Left colon (tissue), 2 donors: ENCODE measurements at places on chromosomes 1 and 21. TPM values are rescaled to one million over a fixed set of nuclear protein-coding genes. Genes with fewer than 3 reads are reported as not detected.
A peak's percentile ranks its signal among the peaks of the same experiment; 100 is the strongest.

DNAJC8 gene
- 45.7 TPM for total RNA-seq

DNA sequence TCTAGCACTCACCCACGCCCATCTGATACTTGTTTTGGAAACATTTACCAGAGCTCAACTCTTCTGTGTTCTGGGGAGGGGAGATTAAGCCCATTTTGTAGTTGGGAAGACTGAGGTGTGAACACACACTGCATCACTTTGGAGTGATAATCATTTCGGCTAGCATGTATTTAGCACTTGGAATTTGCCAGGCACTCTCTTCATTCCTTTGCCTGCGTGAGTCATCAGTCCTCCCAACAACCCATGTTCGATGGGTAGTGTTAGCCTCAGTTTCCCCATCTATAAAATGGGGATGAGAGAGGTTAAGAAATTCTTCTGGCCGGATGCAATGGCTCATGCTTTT lies 182.8 kb upstream of the TMEM51 start:
- no peak for DNase-seq

GRCh38 chr1:92749024-92749634 lies 35.8 kb downstream of the EVI5 start:
- peak; percentile 40 for DNase-seq

DNA sequence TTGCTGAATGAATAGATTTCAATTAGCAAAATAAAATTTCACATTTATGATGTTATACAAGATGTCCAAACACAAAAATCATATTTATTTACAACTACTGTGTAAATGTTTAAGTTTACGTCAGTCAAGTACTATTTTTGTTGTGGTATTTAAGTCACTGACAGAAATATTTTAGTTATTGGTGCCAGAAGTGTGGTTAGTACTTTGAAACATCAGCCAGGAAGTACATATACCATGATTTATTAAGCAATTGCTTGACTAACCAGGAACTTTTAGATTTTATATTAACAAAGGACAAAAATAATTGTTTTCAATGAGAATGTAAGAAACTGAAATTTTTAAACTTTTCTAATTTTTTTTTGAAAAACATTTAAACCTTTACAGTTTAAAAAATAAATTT lies 2.4 kb upstream of the FCRL4 start:
- no peak for DNase-seq

MCOLN3 gene
- 1.1 TPM for total RNA-seq

GRCh38 chr1:159008744-159009188 lies 941 bp upstream of the IFI16 start:
- DNase-seq = no peak

DNA sequence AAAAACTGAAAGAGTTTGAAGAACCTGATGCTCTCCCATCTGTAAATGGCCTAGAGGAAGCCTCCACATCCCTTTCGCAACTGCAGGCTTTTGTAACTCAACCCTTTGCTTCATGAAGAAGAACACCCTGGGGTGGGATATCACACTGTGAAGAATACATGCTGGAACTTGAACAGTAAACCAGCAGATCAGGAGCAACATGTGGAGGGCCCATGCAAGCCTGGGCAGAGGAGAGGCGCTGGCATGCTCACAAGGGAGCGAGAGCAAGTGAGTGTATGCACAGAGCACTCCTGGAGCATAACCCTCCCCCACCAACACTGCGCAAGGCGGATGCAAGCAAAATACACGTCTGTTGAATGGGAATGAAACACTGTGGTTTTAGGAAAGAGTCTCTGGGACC lies 24.6 kb upstream of the SPAG17 start:
- DNase-seq = no peak

DNA sequence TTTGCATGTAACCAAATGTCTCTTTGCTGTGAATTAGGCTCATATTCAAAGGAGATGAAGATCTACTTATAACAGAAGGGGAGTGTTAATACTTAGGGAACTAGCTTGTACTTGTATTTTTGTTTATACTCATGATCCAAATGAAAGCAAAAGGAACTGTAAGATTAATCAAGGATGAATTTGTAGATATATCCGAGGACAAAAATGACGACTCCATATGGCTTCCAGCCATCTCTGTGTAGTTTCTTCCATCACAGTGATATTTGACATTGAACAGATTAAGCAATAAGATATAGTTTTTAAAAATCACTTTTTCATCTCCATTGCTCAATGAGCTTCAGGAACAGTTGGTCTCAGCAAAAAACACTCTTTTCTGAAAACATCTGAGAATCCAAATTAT lies 257.4 kb upstream of the CAMK1G start:
- no peak for DNase-seq

DNA sequence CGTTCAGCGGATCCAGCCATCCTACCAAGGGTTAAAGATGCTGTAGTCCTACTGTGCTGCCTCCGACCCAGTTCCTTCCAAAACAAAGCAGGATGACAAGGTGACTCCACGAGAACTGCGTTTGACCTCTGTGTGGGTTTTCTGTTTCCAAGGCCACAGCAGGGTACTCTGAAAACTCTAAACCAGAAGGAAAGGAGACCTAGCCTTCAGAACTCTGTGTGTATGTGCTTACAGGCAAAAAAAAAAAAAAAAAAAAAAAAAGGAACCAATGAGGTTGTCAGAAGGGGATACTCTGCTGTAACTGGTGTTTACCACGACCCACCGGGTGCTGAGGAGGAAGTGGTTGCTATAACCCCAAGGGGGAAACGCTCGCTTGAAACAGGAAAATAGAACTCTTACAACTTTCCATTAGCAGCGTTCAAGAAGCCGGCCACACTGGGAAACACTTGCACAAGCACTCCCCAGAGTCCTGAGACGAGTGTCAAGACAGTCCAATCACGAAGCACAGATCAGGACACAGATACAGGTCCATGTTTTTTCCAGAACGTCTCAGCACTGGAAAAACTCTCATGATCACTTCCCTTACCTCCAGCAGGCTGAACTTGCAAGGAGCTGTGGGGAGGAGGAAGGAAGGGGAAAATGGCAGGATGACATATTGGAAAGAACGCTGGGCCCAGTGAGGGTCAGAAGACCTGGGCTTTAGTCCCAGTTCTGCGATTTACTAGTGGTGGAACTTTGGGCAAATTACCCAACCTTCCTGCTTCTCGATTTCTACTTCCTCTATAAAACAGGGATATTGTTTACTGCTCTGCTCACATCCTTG lies 64.0 kb downstream of the ITPKB start:
- no peak for DNase-seq

DNA sequence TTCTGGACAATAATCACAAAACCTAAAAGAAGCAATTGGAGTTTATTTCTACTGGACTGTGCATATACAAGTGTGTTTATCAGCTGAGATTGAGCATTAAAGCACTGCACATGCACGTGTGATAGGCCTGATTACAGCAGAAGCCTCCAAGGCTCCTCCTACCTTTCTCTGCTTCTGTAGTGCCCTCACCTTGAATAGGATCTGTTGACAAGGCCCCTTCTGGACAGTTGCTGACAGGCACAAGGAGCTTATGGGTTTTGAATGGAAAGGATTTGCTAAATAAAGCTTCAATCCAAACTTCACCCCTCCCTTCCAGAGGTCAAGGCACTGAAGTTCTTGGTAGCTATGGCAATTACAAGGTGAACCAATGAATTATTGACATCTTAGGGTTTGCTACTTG lies 7.9 kb upstream of the SGIP1 start:
- DNase-seq = no peak

RHOU gene
- total RNA-seq = 43.6 TPM

RIPK4 gene
- total RNA-seq = 16.0 TPM

GRCh38 chr1:210232511-210233215 lies at the start of gene SERTAD4:
Gene SERTAD4 (plus strand): TSS chr1:210232796. CDS start chr1:210237961, 5,165 bp downstream.
- DNase-seq = peak; percentile 50

YBEY gene
- 19.6 TPM for total RNA-seq
